D341Med (cell line): ENCODE measurements at places on chromosomes 11 and 22.
A peak's percentile ranks its signal among the peaks of the same experiment; 100 is the strongest.

DNA sequence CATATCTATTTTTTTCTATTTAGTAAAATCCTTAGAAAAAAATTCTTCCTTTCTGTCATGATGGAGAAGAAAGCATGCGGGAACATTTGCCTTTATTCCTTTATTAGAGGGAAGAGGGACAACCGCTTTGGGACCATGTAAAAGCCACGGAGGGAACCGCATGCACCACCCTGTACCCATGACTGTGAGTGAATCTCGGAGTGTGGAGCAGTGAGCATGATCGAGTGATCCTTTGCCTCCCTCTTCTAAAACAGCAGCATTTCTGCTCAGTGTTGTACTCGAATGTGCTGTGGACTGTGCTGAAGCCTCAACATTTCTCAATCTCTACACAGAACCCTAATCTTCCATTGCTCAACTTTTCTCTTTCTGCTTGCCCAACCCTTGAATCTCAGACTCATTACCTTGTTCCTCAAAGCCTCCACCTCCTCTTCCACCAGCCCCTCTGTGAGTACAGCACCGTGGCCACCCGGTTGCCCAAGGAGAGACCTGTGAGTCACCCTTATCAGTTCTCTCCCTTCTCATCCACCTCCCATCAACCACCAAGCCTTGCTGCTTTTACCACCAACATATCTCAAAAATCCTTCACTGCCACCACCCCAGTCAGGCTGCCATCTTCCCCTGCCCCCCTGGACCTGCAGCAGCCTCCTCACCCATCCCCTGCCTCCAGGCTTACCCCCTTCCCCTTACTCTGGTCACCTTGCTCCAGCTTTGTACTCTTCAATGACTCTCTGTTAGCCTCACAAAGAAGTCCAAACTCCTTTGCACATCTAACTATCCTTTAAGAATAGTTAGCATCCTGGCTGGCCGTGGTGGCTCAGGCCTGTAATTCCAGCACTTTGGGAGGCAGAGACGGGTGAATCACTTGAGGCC is 103.1 kb downstream of the NAT10 start:
- DNase-seq: no peak

DNA sequence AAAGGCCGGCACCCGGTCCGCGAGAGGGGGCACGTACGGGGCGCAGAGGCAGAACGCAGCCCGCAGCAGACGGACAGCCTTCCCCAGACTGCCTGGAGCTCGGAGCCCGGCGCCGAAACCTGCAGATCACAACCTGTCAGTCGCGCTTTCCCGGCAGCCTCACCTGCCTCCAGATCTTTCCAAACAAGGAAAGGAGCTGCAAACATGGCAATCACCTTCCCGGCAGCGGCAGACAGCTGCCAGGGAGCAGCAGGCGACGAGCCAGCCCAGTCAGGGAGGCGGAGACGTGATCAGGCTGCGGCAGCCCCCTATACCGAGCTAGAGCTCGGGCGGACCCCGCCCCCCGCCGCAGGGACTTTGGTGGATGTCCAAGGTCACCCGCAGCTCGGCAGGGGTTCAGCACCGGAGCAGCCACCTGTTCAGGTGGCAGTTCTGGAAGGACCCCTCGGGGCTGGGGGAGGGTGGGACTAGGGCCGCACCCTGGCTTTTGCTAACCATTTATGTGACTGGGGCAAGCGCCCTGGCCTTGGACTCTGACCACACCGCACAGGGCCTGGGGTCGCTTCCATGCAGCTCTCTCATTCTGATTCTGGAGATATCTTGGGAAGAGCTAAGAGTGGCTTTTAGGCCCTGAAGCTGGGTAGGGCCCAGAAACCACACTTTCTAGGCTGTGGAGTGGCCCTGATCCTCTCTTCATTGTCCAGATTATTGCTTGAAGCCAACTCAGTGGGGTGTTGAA is 143.8 kb downstream of the NECTIN1 start:
- peak; percentile 41 for DNase-seq

GRCh38 chr11:9070749-9071491 is 20.5 kb downstream of the SCUBE2 start:
- DNase-seq: no peak

GRCh38 chr11:76238551-76238950 is 32.2 kb upstream of the WNT11 start:
- DNase-seq: no peak

GRCh38 chr11:28621753-28622152 is 513.6 kb downstream of the METTL15 start:
- no peak for DNase-seq

DNA sequence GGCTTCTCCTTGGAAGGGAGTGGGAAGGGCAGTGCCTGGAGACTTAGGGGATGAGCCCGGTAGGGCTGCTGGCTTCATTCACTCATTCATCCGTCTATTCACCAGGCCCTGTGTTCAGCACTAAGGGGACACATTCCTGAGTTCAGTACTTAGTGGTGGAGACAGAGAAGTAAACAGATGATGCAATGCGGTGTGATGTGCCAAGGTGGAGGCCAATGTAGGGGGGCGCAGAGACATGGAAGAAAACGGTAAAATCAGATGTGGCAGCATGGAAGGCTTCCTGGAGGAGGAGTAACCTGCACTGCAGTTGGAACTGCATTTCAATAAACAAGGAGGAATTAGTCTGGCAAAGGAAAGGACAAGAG is 21.3 kb downstream of the GRIK4 start:
- DNase-seq: no peak
